RPMI7951 (cell line): ENCODE measurements at places on chromosomes 12 and 14. TPM values are rescaled to one million over a fixed set of nuclear protein-coding genes. Genes with fewer than 3 reads are reported as not detected.

The FOXM1 gene
- total RNA-seq = 38.6 and 58.3 TPM in 2 replicates

DNA sequence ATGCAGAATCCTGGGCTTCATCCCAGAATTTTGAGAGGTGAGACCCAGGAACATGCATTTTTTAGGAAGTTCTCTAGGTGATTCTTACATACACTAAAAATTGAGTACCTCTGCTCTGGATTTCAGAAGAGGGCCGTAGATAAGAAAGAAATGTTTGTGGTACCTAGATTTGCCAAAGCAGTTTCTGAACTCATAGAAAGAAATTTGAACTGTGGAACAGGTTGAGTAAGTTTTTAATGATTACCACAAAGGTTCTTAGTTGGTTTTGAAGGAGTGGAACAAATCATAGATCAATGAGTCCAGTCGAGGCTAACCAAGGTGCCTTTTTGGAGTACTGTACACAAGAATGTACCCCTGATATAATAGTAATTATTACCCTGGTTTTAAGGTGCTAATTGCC is 24.9 kb downstream of the TTLL5 start:
- DNase-seq = no peak

The PMEL gene
- total RNA-seq = 0.84 and 1.1 TPM in 2 replicates

GRCh38 chr12:79747274-79747673 is 56.5 kb upstream of the PAWR start:
- peak; percentile 19 for DNase-seq

The CD9 gene
- 133 and 142 TPM in 2 replicates for total RNA-seq

DNA sequence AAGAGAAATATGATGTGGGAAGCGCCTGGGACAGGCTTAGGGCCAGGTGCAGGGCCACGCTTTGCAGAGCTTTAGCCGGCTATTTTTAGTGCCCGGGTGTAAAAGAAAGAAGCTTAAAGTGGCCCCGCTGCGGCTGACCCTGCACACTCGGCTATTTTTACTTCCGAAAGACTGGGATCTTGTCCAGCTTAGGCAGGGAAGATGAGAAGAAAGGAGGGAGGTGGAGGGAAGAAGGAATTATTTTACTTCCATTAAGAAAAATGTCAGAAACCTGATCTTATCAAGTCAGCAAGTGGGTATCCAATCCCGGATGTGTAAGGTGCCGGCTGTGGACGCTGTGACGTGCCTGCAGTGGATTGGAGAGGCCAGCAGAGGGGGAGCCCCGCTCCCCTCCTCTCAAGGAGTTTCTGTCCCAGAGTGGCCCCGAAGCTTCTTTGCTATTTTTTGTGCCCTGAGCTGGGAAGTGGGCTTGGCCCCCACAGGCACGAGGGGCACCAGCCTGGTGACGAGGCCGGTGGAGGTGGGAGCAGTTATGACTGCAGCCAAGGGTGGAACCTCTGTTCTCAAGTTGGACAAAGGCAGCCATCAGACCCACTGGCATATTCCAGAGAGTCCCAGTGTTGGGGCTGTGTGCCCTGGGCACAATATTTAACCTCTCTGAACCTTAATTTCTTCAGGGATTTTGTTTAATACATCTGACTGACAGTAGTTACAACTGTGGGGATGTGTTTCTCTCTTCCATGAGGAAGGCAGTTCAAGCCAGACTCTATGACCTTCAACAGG is 97.7 kb downstream of the ESRRB start:
- DNase-seq = peak; percentile 26

DNA sequence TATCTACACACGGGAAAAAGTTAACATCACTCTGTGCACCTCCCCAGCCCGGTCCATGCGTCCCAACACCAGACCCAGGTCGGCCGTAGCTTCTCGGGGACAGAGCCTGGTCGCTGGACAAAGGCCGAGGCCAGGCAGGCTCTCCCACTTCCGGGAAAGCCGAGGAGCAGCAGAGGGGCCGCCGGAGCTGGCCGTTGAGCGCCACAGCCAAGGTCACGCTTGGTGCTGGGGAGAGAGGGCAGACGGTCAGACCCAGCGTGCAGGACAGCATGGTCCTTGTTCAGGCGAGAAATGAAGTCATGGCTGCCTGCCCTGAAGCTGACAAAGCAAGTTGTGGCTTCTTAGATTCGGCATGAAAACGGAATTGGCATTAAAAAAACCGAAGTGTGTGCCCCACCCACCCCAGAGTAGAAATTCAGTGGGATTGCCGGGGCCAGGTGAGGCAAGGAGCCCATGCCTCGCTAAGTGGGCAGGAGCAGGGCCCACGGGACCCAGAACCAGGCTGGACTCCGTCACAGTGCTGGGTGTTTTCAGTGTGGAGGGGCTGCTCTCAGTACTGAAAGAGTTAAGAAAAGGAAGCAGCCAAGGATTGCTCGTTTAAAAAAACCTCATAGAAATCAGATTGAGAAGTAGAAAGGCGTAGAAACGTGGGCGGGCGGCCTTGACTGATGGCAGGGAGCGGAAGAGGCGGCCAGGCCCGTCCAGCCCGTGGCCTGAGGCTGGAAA is 4.3 kb downstream of the ARL6IP4 start:
- no peak for DNase-seq

GRCh38 chr14:105089746-105090492 is 24.7 kb upstream of the GPR132 start:
- no peak for DNase-seq

DNA sequence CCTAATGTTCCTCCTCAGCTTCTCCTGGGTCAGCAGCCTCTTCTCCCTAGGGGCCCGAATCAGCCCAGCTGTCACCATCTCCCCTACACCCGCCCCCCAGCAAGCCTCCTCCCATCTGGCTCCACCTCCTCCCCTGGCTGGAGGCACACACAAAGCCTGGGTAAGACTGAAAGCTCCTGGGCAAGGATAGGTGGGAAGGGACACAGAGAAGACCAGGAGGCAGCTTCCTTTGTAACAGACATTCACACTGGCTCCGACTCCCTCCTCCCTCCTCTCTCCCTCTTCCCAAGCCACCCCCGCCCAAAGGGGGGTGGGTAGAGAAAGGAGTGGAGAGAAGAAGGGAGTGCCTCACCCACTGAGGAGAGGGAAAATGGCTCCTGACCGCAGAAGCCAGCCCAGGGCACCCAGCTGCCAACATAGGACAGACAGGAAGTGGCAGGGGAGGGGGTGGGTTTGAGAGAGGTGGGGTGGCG is 4.0 kb downstream of the CHD4 start:
- DNase-seq = peak; percentile 59

The ACSM4 gene
- not detected in 2 replicates for total RNA-seq

DNA sequence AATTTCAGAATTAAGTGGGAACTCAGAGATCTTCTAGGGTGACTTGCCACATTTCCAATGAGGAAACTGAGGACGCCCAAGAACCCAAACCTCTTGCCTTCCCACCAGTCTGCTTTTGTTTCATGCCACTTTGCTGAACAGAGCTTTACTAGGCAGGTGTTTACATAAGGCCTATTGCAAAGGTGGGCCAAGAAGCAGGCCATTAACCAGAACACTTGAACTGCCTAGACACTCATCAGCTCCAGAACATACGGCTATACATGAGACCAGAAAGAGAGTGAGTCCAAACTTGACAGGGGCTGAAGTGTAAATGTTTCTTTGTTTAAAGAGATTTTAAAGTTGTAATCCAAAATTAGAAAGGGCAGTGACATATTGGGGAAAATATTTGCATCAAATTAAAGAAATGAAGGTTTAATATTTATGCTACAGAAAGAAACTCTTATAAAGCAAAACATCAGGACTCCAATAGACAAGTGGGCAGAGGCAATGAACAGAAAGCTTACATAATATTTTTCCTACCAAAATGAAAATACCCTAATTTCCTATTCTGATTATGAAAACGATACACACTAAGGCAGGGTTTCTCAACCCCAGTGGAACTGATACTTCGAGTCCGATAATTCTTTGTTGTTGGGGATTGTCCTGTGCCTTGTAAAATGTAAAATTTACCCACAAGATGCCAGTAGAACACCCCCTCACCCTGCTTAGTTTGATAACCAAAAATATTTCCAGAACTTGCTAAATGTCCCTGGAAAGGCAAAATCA is 11.7 kb downstream of the BATF start:
- no peak for DNase-seq

DNA sequence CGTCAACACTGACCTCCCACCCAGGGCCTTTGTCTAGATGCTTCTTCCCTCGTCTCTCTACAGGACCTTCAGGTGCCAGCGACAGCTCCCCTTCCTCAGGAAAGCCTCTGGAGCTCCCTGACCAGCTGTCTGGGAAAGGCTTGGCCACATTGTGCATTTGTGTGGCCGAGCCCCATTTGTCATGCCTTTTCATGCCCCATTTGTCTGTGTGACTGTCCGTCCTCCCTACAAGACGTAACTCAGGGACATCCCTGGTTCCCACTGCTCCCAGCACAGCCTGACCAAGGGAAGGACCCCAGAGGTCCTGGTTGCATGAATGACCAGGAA is 23.8 kb downstream of the ZFYVE21 start:
- DNase-seq = no peak

The CAMKK2 gene
- total RNA-seq = 5.8 and 6.4 TPM in 2 replicates

GRCh38 chr14:51014086-51014485 is 69.8 kb upstream of the PYGL start:
- peak; percentile 80 for DNase-seq

- DNase-seq = no peak
These were observed at the start of gene LYZ for GRCh38 chr12:69348162-69348938. Gene LYZ, plus strand, starts transcription at chr12:69348381. Its CDS starts 28 bp downstream, at chr12:69348409.

The RHEBL1 gene
- total RNA-seq = 6.7 and 13.2 TPM in 2 replicates
